Upper lobe of left lung (tissue), 6 donors: ENCODE measurements at places on chromosomes 3 and 15. TPM values are rescaled to one million over a fixed set of nuclear protein-coding genes. Genes with fewer than 3 reads are reported as not detected.

- H3K27ac ChIP-seq, result no peak overlapping the region
- no peaks in the 10 kb centered on the region for H3K36me3 ChIP-seq
- no peak for DNase-seq
- H3K4me1 ChIP-seq, result no peaks in the 10 kb centered on the region
These were observed 154.4 kb downstream of the PEX5L start for GRCh38 chr3:179882292-179882691.

DNA sequence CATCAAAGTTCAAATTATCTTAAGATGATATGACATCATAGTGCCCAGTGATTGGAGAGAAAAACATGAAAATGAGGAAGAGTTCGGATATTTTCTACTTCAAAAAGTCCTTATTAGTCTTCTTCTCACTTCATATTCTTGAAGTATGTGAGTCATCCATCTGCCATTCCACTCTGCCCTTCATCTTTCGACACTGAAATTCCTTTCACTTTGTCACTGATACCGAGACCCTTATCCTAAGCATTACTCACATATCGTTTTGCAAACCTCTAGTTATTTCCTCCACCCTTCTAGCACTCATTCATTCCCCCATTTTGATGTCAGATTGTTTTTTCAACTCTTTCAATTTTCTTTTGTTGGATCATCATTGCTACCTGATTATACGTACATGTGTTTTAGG, 4.0 kb downstream of the OR5H14 start:
- no peaks in the 10 kb centered on the region for H3K36me3 ChIP-seq
- H3K27ac ChIP-seq, result no peak overlapping the region
- H3K4me3 ChIP-seq, result no peak overlapping the region
- no peaks in the 10 kb centered on the region for H3K4me1 ChIP-seq
- H3K27me3 ChIP-seq, result no peaks in the 10 kb centered on the region
- no peak for DNase-seq

- H3K27ac ChIP-seq, result no peak overlapping the region
- H3K4me1 ChIP-seq, result no peaks in the 10 kb centered on the region
- H3K36me3 ChIP-seq, result no peaks in the 10 kb centered on the region
- DNase-seq, result no peak
- H3K27me3 ChIP-seq, result no peaks in the 10 kb centered on the region
These were observed 177.5 kb downstream of the EPHA6 start for GRCh38 chr3:96991800-96992365.

- no peak overlapping the region for H3K27ac ChIP-seq
- peaks cover 54% of the 10 kb centered on the region for H3K36me3 ChIP-seq
- no peaks in the 10 kb centered on the region for H3K27me3 ChIP-seq
- H3K4me1 ChIP-seq, result no peaks in the 10 kb centered on the region
- H3K4me3 ChIP-seq, result no peak overlapping the region
These were observed 33.4 kb downstream of the UBXN7 start for GRCh38 chr3:196398782-196399181.

- H3K4me1 ChIP-seq, result peaks cover 2% of the 10 kb centered on the region
- no peak overlapping the region for H3K27ac ChIP-seq
- DNase-seq, result no peak
- no peaks in the 10 kb centered on the region for H3K36me3 ChIP-seq
- H3K27me3 ChIP-seq, result no peaks in the 10 kb centered on the region
These were observed 39.5 kb downstream of the BTLA start for GRCh38 chr3:112459750-112460149.

GRCh38 chr3:6039971-6040370, 820.9 kb upstream of the GRM7 start:
- no peaks in the 10 kb centered on the region for H3K4me1 ChIP-seq
- no peaks in the 10 kb centered on the region for H3K27me3 ChIP-seq
- no peak overlapping the region for H3K27ac ChIP-seq
- no peaks in the 10 kb centered on the region for H3K36me3 ChIP-seq

- H3K27me3 ChIP-seq, result no peaks in the 10 kb centered on the region
- DNase-seq, result no peak
- H3K27ac ChIP-seq, result no peak overlapping the region
- no peaks in the 10 kb centered on the region for H3K36me3 ChIP-seq
- no peaks in the 10 kb centered on the region for H3K4me1 ChIP-seq
- H3K4me3 ChIP-seq, result no peak overlapping the region
These were observed 376.9 kb upstream of the ARPP21 start for GRCh38 chr3:35262406-35262805.

WDR48 gene
- 30.2 TPM for total RNA-seq

C3orf20 gene
- total RNA-seq, result not detected
